Fibroblast of gingiva (primary cell): ENCODE measurements at places on chromosomes 7 and 10.

DNA sequence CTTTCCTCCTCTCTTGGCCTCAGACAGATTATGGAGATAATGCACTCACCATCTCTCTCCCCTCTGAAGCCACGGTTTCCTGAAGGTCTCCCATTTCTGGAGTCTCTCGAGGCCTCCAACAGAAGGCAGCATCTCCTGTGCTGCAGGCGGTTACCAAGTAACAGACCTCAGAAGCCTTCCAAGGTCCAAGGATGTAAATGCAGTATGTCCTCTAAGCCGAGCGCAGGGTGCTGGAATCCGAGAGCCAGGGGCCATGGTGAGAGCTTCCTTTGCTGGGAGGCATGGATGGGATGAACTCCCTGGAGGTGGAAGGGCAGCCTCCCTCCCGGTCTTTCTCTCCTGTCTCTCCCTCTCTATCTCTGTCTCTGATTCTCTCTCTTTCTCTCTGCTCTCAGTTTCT, 79.8 kb downstream of the ADARB2 start:
- DNase-seq: no peak

- no peak for DNase-seq
These were observed 174.8 kb upstream of the MKI67 start for GRCh38 chr10:128301051-128301450.

- no peak for DNase-seq
These were observed 386.9 kb downstream of the HTR7 start for GRCh38 chr10:90470966-90471365.

GRCh38 chr10:108336836-108337235, 1172.3 kb upstream of the SORCS1 start:
- no peak for DNase-seq

DNA sequence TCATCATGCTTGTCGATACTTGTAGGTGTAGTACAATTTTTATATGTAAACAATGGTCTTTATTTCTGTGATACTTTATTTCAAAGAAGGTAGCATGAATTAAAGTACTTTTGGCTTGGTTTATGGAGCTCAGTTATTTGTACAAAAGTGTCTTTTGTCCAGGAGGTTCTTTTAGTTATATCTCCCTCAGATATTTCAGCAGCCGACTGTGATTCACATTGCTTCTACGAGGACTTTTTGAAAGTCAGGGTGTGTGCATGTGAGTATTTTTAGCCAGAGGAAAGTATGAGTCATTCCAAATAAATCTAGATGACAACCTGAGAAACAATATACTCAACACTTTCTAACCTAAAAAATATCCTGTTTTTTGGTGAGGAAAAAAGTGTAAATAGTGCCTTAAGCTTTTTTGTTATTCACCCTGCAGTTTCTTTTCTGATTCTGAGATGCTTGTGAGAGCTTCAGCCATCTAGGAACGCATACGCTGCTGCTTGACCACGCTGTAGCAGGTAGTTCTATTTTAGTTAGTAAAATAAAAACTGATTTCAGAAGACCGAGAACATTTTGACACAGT, 595 bp upstream of the SUN1 start:
- peak; percentile 82 for DNase-seq

GRCh38 chr7:101891936-101892640, 74.7 kb downstream of the CUX1 start:
- DNase-seq: peak; percentile 54

DNA sequence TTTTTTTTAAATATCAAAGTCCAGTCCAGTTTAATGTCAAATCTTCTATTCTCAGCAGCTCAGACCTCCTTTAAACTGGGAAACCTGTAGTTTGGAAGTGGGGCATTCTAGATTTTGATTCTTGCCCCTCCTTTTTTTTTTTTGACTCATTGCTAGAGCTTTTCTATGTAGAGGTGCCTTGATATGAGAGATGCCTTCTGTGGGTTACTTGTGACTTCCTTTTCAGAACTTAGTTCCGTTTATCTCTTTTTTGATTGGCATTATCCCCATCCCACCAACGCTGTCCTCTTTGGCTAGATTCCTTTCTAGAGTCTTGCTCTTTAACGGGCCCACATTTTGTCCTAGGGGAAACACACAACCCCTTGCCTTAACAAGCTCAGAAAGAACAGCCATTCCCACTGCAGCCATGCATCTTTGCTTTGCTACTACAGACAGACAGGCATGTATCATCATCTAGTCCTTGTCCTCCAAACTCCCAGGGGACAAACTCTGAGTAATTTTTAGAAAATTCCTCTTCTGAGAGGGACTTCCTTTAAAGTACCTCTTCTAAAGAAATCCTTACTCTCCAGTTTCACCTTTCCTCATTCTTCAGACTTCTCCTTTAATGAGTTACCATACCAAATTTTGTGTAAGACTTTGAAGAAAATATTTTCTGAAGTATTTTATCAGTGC, 153.6 kb downstream of the PHF14 start:
- no peak for DNase-seq

- DNase-seq: no peak
These were observed 57.5 kb downstream of the EXOC4 start for GRCh38 chr7:133310232-133310862.
